ENCODE measurements at places on chromosomes 6 and 20. TPM values are rescaled to one million over a fixed set of nuclear protein-coding genes. Genes with fewer than 3 reads are reported as not detected.

The SOX18 gene
- total RNA-seq, result not detected

The TAP1 gene
- total RNA-seq, result 54.9 TPM

The CDC25B gene
- total RNA-seq, result 18.8 TPM

The SNX21 gene
- total RNA-seq, result 34.7 TPM
